ENCODE measurements at places on chromosomes 13 and 19. TPM values are rescaled to one million over a fixed set of nuclear protein-coding genes. Genes with fewer than 3 reads are reported as not detected.

NCR1 gene
- total RNA-seq: 0.27 TPM

ZNF446 gene
- 4.6 TPM for total RNA-seq

VSTM1 gene
- not detected for total RNA-seq

TMEM145 gene
- total RNA-seq: 0.64 TPM

POGLUT2 gene
- total RNA-seq: 3.5 TPM

FXYD1 gene
- total RNA-seq: 489 TPM

KASH5 gene
- not detected for total RNA-seq

FFAR1 gene
- total RNA-seq: not detected

AZU1 gene
- total RNA-seq: not detected

UCHL3 gene
- 23.7 TPM for total RNA-seq

ZNF433 gene
- total RNA-seq: 3.1 TPM

DNA sequence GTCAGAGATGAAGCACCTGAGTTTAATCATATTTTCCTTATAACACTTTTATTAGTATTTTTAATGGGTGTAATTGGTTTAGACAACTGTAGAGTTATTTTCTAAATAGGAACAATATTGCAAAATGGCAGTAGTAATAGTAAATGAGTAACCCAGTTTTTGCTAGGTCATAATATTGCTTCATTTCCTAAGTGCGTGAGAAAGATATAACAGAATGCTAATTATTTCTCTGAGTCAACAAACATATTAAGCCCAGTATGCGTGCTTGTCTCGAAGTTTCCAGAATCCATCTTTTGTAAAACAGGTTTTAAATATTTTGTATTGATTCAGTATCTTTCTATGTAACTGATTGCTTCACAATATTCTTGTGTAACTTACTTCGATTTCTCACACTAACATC lies 315.3 kb downstream of the MYO16 start:
- DNase-seq: no peak

DNA sequence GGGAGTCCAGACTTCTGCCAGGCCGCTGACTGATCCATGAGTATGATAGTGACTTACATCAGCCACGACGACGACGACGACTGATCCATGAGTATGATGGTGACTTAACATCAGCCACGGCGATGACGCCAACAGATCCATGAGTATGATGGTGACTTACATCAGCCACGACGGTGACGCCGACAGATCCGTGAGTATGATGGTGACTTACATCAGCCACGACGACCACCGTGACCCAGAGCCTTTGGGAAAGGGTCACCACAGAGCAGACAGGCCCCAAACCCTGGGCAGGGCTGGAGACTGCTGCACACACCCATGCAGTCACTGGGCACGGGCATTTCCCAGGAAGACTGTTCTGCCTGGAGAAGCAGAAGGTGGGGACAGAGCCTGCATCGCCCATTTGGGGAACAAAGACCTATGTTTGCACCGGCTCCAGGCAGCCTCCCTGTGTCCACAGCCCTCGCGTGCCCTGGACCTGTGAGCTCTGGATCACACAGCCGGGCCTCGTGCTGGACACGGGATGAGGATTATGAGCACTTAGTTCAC lies 130.9 kb upstream of the SPACA7 start:
- DNase-seq: no peak

GRCh38 chr19:41541990-41542584 lies 33.9 kb upstream of the CEACAM21 start:
- peak; percentile 67 for DNase-seq

DNA sequence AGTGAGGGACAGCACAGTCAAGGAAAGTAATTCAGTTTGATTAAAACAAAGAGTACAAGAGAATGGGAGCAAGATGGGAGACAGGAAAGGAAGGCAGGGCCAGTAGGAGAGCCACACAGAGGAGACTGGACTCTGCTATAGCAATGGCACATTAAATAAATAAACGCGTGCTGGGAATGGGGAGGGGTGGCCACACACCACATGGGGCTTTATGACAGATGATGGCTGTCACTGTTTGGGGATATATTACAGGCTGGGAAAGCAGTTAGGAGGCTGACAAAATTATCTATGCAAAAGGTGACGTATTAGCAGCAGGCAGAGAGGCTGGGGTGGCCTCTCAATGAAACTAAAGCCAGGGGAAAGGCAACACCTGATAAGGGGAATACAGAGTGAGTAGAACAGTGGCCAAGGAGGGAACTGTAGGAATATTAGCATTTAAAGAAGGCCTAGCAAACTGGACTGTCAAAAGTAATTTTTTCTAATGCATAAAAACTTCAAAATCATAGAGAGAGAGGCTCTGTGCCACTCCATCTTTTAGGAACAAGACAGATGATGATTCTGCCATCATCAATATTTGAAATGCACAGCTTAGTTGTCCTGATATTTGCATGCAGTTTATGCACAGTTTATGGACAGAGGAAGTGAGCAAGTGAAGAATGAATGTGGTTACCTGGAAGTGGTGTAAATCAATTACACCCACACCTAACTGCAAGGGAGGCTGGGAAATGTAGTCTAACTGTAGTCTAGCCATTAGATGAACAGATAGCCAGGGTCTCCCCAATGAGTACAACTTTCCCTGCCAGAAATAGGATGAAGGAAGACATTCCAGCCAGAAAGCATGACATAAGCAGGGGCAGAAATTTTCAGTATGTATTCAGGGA lies 346.5 kb downstream of the FOXO1 start:
- DNase-seq: no peak

GRCh38 chr19:14577264-14577663 lies 5.4 kb upstream of the NDUFB7 start:
- DNase-seq: no peak

DNA sequence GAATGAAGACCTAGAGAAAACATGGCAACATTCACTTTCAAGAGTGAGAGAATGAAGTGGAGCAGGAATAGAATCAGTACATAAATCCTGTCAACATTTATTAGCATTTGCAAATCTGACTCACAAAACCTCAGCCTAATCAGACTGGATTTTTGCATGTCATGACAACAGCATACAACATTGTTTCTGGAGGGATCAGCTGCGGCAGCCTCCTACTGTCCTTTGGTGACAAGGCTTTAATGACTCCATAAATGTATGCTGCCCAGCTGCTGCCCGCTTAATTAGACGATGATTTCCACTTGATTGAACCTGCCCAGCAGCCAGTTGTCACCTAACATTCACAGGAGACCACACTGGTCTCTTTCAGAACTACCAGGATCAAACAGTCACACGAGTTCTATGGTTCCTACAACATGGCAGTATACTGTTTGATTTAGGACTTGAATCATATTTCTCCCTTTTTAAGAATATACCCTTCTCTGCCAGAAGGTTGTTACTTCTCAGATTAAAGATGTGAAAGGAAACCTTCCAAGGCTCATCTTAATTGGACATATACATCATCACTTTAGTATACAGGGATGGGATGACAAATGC lies 9.3 kb downstream of the EBPL start:
- no peak for DNase-seq

GRCh38 chr13:58855283-58855682 lies 1223.7 kb downstream of the PCDH17 start:
- DNase-seq: no peak

DNA sequence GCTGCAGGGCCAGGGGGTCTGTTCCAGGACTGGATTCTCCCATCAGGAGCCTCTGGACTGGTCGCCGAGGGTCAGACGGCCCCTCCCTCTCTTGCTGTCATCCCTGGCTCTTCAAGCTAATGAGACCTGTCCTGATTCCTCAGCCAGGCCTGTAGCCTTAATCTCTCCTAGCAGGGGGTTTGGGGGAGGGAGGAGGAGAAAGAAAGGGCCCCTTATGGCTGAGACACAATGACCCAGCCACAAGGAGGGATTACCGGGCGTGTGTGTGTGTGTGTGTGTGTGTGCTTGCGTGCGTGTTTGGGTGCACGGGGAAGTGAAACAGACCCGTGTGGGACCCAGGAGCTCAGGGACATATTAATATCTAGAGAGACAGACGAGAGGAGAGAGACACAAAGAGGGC lies 1.9 kb upstream of the CRX start:
- DNase-seq: no peak

DNA sequence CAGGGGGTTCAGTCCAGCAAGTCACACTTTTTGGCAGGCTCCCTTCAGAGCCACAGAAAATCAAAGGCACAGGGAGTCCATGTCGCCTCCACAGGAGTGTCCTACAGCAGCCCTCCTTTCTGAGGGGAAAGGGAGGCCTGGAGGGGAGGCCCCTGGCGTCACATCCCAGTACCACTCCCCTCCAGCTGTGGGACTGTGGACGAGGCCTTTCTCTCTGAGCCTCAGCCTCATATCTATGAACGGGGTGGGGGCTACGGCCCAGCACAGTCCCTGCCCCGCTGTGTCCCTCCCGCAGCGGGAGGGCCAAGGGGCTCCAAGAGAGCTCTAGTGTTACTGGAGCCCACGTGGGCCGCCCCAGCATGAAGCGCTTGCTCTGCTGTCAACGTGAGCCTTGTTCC lies 23.8 kb downstream of the PEPD start:
- no peak for DNase-seq

DNA sequence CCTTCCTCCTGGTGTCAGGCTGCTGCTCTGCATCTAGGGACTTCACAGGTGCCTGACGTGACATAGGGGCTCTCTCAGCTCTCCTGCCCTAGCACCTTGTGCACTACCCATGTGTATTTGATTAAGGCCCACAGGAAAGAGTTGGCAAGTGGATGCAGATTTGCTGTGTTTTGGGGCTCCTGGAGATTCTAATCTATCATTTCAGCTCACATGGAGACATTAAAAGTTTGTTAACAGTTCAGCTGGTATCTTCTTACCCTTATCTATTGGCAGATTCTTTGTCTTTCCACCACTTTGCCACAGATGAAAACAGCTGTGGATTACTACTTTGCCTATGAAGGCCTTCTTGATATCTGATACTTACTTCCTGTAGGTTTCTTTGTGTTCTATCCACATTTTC lies 41.9 kb downstream of the WASF3 start:
- no peak for DNase-seq

DNA sequence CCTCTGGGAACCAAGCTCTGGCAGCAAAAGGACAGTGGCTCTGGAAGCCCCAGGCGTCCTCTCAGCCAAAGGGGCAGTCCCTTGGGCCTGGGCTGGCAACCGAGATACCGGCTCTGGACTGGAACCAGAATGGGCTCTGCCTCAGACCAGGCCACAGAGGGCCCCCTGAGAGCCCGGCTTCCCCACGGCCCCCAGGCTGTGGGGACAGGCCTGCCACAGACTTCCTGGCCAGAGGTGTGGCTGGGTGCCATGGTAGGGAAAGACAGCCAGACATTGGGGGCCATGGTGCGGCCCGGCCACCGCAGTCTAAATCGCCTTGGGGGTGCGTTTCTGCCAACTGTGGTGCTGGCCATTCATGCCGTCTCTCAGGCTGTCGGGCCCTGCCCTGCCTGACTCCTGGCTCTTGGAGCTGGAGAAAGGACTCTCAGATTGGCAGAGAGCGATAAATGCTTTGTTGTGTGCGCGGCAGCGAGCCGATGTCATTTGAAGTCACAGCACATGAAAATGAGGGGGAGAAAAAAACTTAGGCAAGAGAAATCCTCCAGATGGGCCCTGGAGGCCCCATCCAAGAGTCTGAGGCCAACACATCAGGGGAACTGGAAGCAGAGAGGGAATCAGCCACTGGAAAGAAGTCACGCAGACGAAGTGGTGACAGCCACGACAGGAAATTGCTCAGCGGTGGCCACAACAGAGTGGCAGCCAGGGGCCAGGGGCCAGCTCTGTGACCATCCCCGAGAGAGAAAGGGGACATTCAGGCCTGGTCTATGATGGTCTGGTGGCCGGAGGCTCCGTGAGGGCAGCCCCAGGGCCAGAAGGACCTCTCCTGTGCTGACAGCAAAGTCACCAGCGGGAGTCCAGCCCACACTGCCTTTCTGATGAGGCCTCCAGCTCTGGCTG lies 26.5 kb downstream of the SH3GL1 start:
- peak; percentile 76 for DNase-seq

DNA sequence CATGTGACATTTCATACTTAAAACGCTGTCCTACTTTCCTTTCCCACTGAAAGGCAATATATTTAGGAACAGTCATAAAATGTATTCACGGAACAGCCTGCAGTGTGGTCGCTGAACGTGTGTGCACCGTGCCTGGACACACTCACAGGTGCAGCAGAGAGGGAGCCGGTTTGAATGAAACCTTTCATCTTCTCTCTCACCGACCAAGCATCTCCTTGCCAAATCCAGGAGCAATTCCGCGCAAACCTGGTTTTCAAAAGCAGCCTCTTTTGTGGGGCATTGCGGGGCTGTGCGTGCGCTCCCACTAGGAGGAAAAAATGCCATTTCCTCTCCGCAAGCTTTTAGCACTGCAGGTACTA lies 1.0 kb downstream of the DCLK1 start:
- no peak for DNase-seq

DNA sequence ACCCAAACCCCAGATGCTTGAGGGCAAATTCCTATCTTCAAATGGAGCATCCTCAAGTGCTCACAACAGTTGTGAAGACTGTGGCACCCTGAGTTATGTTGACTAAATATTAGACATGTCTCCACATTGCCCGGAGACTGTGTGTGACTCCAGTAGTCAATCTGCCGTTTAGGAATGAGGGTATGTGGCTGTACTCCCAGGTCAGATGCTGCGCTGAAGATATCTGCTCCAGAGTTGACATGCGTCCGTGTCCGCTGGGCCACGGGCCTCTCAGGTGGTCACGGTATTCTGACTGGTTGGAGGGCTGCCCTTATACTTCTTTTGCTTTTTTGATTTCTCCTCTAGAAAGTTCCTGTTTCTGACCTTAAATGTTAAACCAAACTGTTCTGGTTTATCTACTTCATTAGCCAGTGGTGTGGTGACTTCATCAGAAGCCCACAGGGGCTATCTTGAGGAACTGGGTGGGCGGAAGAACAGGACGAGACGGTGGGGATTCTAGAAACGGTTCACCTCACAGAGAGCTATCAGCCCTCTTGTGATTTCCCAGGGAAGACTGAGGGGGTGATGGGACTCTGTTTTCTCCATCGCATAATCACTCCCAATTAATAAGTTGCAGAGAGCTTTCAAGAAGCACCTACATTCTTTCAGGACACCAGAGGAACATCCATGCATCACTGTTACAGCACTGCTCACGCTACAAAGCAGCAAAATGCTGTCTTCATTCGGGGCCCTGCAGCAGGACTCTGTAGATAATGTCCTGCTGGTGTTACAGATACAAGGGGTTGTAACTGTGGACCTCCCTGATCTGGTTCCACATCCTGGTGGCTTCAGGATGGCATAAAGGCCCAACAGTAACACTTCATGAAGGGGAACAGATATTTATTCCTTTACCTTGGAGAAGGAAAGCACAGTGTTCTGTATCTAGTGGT lies 1.3 kb upstream of the LCP1 start:
- no peak for DNase-seq

GRCh38 chr13:36084131-36084530 lies 47.1 kb downstream of the DCLK1 start:
- no peak for DNase-seq

DNA sequence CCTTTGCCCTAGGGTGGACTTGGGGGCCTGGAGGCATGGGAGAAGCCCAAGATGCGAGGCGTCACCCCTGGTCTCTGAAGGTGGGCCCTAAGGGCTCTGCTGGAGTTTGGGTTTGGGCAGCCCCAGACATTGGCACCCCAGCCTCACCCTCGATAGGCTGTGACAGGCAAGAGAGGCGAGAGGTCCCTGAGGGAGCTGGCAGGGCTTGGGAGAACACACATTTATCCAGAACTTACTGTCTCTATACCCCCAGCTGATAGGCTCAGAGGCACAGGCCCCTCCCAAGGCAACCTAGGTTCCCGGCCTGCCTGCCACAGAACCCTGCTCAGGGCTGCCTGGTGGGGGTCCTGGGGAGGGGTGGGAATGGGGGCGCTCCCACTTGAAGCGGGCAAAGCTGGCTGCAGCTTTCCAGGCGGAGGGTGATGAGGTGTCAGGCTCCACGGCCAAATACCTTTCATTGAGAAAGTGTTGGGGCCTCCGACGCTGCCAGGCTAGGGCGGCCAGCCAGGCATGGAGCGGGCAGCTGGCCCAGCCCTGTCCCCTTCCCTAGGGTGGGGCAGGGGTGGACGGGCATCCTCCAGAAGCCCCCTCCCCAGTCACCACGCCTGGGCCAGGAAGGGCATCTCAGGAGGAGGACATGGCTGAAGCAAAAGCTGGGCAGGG lies 9.7 kb downstream of the CILP2 start:
- DNase-seq: peak; percentile 69

Measured in left ventricle myocardium superior (tissue), 1 donor.